ENCODE measurements at places on chromosomes 13 and 19. TPM values are rescaled to one million over a fixed set of nuclear protein-coding genes. Genes with fewer than 3 reads are reported as not detected.

DNA sequence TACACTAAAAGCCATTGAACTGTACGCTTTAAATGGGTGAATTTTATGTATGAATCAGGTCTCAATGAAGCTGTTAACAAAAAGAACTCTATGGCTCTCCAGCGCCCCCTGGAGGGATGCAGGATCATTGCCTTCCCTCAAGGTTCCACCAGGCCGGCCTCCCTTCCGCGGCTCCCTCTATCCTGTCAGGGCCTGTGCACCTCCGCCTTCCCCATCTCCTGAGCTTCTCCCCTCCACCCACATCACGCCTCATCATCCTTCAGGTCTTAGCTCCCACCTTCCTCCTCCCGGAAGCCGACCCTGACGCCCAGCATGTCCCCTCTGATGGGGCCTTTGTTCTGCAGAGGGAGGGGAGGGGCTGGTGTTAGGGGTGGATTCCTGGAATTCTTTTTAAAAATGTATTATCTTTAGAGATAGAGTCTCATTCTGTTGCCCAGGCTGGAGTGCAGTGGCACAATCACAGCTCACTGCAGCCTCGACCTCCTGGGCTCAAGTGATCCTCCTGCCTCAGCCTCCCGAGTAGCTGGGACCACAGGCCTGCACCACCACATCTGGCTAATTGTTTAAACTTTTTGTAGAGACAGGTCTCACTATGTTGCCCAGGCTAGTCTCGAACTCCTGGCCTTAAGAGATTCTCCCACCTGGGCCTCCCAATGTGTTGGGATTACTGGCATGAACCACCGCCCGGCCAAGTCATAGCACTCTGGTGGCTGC, 27.7 kb downstream of the MEIS3 start:
- DNase-seq: peak; percentile 72

DNA sequence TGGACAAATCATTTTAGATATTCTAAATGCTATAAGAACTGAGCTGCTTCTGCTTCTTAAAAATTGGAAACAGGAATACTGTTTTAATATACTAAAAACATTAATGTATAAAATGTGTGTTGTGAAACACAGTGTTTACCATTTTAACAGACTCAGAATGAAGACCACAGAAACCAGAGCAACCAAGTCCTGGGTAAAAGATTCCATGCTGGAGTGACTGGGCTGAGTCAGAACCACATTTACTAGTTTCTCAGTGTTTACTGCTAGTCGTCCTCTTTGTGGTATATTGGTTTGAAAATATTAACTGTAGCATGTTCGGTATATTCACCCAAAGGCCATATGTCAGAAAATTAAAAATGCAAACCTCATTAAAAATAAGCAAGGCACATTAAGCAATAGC, 31.9 kb downstream of the ANKRD10 start:
- DNase-seq: no peak

DNA sequence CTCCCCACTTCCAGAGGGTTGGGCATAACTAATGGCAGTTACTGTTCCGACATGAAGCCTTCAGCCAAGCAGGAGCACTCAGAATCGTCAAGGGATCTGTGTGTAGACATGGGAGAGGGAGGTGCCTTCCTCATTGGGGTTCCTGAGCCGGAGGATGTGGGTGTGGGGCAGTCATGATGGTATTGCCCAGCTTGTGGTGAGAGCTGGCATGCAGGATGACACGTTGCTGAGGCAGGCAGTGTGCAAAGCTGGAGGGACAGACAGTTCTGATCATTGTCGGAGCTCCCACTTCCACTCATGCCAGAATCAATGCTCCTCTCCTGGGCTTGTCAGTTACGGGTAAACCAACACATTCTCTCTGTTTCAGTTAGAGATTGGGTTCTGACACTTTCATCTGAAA, 83.9 kb upstream of the TSC22D1 start:
- no peak for DNase-seq

GRCh38 chr13:27171244-27171826, at the start of gene USP12:
USP12 (minus strand) TSS chr13:27171811; CDS start chr13:27171639, 172 bp downstream.
- DNase-seq: no peak

- DNase-seq: no peak
Observed at GRCh38 chr13:109204252-109204651, 574.8 kb downstream of the MYO16 start.

DNA sequence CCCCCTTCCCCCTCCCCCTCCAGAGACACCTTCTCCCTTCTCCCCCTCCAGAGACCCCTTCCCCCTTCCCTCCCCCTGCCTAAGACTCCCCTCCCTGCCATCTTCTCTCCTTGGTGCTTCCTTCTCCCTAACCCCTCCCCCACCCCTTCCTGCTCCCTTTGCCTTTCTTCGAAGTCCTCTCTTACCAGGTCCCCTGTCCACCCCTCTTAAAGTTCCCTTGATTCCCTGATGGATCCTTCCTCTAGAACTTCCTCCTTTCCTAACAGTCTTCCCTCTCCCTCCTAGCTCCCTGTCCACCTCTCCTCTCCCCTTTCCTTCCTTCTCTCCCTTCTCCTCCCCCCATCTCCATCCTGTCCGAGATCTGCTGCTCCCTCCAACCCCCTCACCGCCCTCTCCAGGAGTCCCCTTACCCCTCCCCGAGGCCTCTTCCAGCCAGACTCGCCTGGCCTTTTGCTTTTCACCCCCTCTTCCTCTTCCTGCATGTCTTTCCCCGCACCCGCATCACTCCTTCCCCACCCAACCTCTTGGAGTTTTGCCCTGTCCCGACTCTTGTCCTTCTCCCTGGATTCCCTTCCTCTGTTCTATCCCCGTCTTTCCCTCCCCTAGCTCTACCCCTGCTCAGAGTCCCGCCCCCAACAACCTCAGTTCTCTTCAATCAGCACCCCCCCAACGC, 3.1 kb downstream of the TNFSF9 start:
- no peak for DNase-seq

The SBK3 gene
- 14.3 TPM for total RNA-seq

- no peak for DNase-seq
Observed at GRCh38 chr13:51370116-51370515, 30.6 kb downstream of the SERPINE3 start.

DNA sequence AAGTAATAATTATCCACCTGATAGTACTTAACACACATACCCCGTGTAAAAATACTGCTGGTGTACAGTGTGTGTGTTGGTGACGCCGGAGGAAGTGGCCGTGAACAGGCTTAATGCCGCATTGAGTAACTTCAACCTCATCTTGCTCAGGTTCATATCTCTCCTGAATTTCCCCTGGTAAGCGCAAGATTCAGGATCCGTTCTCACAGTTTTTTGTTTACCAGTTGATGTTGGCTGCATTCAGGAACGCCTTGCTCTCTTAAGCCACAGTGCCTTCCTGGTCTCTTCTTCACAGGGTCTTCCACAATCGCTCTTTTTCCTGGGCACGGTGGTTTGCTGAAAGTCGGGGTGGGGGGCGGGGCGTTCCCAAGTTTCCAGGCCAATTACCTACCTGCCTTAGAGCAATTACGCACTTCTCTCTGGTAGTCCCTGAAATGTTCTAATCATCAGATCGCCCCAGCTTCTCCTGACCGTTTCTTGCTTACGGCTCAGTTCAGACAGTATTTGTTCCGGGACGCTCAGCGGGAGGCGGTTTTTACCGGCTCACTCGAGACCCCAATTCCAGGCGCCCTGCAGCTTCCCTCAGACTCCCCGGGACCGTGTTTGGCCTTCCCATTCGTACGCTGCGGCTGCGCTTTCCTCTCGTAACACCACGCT, 706 bp upstream of the DNAJC3 start:
- no peak for DNase-seq

- DNase-seq: no peak
Observed at GRCh38 chr13:83024955-83025594, 857.2 kb downstream of the SLITRK1 start.

Data from heart left ventricle (tissue), 16 donors.